ENCODE measurements at places on chromosomes 5 and 9.

- DNase-seq = no peak
Measured at GRCh38 chr9:119213471-119213870, 155.8 kb downstream of the BRINP1 start.

- no peak for DNase-seq
Measured at GRCh38 chr5:54541823-54542783, 24.5 kb downstream of the SNX18 start.

DNA sequence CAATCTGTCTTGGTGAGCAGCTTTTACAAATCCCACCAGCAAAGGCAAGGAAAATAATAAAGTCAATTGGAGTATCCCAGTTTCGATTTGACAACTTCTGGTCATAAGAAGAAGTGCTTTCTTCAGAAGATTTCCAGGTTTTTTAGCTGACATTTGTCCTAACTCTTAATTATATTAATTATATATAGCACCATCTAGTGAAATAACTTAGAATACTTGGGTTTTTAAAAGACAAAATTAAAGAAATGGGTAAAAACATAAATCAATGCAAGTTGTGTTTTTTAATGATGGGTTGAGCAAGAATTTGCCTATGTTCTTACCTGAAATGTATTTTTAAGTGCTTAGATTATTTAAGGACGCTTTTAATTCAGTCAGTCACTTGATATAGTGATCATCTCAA is 421.8 kb downstream of the ACTL7B start:
- DNase-seq = no peak

- DNase-seq = no peak
Measured at GRCh38 chr5:122586351-122586750, 188.5 kb upstream of the SNX2 start.

GRCh38 chr9:96088510-96088909 is 213.0 kb downstream of the ERCC6L2 start:
- DNase-seq = no peak

GRCh38 chr5:179330186-179330900 is 14.9 kb downstream of the ADAMTS2 start:
- DNase-seq = no peak

GRCh38 chr9:68802525-68803015 is 97.5 kb downstream of the PIP5K1B start:
- no peak for DNase-seq

- DNase-seq = no peak
Measured at GRCh38 chr5:151592855-151593408, 1.8 kb upstream of the FAT2 start.

DNA sequence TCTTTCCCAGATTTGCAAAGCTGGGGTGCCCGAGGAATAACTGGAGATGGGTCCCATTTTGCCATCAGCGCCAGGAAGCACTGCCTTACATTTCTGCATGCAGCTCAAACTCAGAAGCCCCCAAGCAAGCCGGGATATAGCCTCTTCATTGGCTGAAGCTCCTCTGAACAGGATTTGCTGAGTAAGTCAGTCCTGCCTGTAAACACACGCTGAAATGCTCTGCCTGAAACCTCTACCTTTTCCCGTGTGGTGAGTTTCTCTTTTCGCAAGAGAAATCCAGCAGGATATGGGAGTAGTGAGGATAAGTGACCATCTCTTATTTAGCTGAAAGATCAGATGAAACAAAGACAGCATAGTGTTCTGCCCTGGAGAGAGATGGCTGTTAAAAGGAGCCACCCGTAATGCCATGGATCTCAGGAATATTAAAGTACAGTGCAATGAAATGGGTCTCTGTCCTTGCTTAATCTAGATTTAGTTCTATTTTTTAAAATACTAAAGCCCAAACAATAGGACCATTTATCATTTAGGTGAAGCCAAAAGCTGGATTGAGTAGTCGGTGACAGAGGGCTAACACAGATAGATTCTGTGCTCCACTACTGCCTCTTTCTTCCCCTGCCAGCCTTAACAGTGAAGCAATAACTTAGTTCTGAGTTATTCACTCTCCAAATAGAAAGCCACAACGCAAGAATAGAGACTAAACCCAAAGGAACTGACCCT is 177.5 kb upstream of the PPP2R2B start:
- no peak for DNase-seq

GRCh38 chr5:151173711-151174611 is 16.4 kb upstream of the ANXA6 start:
- DNase-seq = no peak

DNA sequence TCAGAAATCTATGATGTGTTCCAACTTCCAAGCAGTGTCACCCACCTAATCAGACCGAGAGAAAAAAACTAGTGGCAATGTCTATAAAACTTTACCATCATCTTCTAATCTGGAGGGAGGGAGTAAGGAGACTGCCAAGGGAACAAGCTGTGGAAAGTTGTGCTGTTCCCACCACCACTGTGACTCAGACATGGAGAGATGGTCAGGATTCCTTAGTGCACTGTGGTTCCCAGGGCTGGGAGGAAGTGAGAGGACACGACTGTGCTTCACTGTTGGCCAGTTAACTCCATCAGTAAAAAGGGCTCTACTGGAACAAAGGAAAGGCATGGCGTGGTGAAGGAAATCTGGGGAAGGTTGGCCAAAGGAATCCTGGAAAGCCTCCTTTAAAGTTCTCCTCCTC is 18.8 kb downstream of the TICAM2 start:
- no peak for DNase-seq

GRCh38 chr5:149550594-149551226 is 529 bp downstream of the CSNK1A1 start:
- DNase-seq = no peak

DNA sequence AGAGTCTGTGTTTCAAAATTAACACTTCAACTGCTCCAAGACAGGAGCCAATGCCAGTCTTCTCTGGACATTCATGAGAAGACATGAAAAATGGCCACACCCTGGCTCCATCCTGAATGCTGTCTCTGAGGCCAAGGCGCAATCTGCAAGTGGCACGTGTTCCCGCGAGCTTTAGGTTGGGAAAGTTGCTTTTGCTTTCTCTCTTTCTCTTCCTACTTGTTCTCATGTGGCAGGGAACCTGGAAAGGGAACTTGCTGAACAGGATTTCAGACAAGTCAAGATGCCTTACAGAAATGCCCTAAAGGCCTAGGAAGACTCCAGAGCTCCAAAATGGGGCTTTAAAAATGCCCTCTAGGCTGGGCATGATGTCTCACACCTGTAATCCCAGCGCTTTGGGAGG is 91.9 kb upstream of the OTULINL start:
- no peak for DNase-seq

DNA sequence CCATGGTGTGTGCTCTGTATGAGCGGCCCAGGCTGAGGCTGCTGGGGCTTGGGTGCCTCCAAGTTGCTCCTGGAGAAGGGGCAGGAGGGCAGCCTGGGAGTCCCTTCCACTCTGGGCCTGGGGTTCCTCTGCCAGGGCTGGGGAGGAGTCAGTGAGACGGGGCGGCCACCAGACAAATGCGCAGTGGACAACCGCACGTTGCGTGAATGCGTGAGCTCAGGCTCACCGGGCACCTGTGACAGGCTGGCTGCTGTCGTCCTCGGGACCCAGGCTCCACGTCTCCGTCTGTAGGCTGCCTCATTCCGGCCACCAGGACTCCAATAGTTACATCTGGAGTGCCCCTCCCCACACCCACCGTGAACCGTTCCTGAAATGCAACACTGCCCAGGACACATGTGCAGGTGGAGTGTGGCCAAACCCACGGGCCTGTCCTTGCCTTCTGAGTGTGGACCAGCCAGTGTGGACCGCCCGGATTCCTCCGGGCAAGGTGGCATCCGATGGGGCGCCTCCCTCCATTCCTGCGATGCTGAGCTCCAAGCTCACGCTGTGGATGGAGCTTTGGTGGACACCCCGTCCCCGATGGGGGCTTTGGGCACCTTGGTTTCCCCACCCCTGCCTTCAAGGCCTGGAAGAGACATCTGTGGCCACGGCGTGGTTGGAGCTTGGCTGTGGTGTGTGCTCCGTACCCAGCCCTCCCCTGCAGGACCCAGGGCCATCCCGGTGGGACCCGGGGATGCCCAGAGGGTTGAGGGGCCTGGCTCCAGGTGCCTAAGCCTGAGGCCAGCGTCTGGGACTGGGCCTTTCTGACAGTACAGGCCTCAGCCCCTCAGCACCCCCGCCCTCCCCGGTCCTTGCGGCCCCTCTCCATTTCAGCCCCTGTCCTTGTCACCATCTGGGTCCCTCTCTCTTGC is 34.0 kb upstream of the RXRA start:
- no peak for DNase-seq

- no peak for DNase-seq
Measured at GRCh38 chr9:95634536-95634935, 117.8 kb upstream of the PTCH1 start.

DNA sequence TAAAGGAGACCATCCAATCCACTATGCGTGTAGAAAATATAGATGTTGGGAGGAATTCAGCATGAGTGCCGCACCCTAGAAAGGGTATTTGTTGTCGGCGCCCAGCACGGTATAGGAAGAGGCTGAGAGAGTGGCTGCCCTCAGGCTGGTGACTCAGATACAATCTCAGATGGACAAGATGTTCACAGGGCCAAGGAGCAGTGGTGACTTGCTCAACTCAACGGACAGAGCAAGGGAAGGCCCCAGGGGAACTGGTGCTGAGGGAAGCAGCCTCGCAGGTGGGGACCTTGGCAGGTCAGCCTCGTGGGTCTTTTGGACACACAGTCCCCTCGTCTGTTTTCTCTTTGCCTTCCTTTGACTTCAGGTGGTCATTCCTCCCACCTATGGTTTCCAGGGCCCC is 28.0 kb upstream of the IRX2 start:
- no peak for DNase-seq

Measured in NCI-H526 treated with DMSO at 0.1 percent for 48 hours (cell line).